Renal pelvis (tissue), 12 donors: ENCODE measurements at places on chromosomes 6 and 20. TPM values are rescaled to one million over a fixed set of nuclear protein-coding genes. Genes with fewer than 3 reads are reported as not detected.

DNA sequence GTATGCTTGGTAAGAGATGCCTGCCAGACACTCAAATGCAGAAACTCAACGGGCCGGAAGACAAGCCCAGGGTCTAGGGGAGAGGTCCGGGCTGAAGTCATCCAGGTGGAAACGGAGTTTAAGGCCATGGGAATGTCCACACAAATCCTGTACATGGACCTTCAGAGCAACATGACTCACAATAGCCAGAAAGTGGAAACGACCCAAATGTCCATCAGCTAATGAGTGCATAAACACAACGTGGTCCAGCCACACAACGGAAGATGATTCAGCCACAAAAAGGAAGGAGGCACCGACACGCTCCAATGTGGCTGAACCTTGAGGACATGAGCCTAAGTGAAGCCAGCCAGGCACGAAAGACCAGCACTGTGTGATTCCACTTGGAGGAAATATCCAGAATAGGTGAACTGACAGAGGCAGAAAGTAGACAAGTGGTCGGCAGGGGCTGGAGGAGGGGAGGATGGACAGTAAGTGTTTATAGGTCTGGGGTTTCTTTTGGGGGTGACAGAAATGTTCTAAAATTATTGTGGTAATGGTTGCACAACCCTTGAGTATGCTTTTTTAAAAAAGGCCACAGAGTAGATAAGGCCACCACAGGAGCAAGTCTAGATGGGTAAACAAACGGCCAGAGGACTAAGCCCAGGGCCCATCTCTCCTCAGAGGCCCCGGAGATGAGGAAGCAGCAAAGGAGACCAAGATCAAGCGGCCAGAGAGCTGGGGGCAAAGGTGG, 105.6 kb downstream of the PREX1 start:
- no peak for DNase-seq

DNA sequence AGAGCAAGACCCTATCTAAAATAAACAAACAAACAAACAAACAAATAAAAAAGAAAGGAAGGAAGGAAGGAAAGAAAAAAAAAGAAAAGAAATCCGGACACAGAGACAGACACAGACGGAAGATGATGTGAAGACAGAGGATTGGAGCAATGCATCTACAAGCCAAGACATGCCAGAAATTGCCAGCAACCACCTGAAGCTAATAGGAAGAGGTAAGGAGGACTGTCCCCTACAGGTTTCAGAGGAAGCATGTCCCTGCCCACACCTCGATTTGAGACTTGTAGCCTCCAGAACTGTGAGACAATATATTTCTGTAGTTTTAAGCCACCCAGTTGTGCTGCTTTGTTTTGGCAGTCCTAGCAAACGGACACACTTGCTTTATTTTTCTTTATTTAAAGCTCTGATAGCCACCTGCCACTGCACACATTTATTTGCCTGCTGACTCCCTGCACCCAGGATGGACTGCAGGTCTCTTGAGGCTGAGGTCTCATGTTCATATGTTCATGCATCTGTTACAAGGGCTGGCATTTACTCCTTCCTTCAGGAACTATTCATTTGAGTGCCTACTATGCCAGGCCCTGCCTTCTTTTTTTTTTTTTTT, 20.7 kb upstream of the ZMYND8 start:
- DNase-seq: no peak

DNA sequence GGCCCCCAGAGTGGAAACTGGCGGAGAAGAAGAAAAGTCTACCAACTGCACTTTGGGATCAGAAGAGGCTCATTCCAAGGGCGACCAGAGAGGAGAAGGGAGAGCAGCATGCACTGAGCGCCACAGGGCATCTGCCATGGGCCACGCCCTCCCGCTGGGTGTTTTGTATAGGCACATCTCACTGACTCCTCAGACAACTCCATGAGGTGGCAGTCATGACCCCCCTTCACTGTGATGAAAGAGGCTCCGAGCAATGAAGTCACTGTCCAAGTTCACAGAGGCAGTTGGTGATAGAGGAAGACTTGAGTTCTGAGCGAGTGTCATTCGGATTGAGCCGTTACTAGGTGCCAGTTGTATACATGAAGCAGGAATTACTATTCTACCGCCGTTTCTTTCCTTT, 15.4 kb downstream of the BPIFB1 start:
- DNase-seq: no peak

GRCh38 chr6:133764008-133764753, 124.7 kb upstream of the TCF21 start:
- no peak for DNase-seq

GRCh38 chr6:17621003-17621402, 20.9 kb downstream of the FAM8A1 start:
- DNase-seq: no peak

- DNase-seq: peak; percentile 19
Measured at GRCh38 chr6:11978169-11978987, 33.7 kb upstream of the HIVEP1 start.

DNA sequence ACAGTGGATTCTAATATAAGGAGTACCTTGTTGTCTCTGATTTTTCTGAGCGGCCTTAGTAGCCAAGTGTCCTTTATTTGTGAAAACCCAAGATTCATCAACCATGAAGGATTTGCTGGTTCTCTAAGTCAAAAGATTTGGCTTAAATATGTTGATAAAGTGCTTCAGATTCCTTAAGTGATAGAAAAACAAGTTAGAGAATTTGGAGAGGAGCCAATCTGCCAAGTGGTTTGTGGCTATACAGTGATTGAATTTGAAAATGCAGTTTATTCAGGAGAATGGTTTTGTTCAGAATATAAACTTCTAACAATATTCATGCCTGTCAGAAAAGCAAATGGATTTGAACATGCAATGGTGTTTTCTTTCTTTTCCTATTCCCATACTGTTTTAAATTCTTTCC, 54.8 kb downstream of the CAP2 start:
- DNase-seq: no peak

- DNase-seq: no peak
Measured at GRCh38 chr6:125753218-125753936, 3.9 kb downstream of the HEY2 start.

DNA sequence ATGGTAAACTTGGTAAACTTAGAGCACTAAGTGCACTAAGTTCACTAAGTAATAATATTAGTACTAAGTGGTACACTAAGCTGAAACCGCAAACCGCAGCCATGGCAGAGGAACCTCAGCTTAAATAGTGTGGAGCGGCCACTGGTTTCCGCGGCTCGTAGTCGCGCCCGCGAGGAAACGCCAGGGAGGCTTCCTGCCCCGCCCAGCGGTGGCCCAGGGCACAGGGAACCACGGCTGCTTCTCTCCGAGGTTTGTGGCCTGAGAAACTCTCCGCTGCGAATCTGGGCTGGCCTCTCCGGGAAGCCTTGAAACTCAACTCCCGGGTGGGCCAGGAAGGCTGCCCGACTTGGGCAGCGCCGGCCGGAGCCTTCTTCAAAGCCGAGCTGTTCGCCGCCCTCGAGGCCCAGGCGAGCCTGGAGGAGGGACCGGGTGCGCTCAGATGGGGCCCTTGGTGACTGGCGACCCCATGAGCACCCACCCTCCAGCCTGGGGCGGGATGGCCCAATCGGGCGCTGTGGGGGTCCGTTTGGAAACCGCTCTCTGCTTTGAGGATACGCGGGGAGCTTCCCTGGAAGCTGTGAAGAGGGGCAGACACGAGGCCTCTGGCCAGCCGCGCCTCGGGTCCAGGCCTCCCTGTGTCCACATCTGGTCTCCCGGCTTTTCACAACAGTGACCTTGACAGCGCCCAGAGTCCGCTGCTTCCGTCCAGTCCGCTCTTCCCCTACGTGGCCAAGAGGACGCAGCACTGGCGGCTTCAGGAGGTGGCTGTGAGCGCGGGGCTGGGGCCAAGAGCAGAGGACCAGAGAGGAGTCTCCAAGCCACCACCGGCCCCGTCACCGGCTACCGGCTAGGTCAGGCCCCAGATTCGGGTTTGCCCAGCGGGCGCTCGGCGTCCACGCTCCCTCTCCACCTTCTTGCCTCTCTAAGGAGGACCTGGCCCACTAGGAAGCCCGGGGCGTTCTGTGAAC, 25.4 kb upstream of the HLA-E start:
- peak; percentile 37 for DNase-seq

- no peak for DNase-seq
Measured at GRCh38 chr6:132736239-132736638, 21.5 kb downstream of the VNN2 start.

The OR2H2 gene
- polyA plus RNA-seq: 0.22 TPM

The COL21A1 gene
- 105 TPM for polyA plus RNA-seq

The BCL2L1 gene
- 81.1 TPM for polyA plus RNA-seq

The DACT2 gene
- polyA plus RNA-seq: 25.0 TPM

The PPP1R14C gene
- polyA plus RNA-seq: 25.7 TPM

The TSPO2 gene
- polyA plus RNA-seq: 0.60 TPM

The ATP6V1G2 gene
- polyA plus RNA-seq: 6.5 TPM

The SLC35F1 gene
- polyA plus RNA-seq: 2.7 TPM

The OTOR gene
- polyA plus RNA-seq: not detected

The PRDM13 gene
- polyA plus RNA-seq: not detected
